SW480 (cell line): ENCODE measurements at places on chromosomes 5 and 9.

DNA sequence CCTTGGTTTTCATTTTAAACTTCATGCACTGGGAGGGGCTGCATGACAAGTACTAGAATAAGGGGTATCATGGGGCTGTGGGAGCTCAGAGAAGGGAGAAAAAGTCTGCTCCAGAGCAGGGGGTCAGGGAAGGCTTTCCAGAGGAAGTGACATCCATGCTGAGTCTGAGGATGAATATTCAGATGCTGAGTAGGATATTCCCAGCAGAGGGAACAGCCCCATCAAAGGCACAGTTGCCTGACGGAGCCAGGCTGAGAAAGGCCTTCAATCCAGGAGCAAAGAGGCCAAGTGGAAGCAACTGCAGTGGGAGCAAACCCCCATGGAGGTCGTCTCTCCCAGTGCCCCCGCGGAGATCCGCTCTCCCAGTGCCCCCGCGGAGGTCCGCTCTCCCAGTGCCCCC lies 4.4 kb downstream of the PFN3 start:
- DNase-seq: no peak

- no peak for DNase-seq
These were observed 447.9 kb upstream of the SGCD start for GRCh38 chr5:155878991-155879575.

DNA sequence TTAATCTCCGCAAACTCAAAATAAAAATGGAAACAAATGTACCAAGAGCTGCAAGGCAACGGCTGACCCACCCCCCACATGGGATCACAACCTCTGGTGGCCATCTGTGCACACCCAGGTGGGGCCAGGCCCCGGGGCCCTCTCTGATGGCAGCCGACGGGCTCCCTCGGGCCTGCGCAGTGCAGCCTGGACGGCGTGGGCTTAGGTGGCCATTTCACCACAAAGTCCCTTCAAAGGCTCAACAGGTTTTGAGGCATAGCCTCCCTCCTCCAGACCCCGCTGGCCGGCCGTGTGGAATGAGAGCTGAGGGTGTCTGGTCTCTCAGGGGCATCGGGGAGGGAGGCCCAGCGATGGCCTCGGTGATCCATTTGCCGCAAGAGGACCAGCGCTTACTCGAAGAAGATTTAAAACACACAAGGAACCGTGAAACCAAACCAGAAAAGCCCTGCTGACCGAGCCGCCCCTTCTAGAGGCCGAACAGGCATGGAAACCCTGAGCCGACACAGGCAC lies 42.7 kb upstream of the CEP72 start:
- no peak for DNase-seq

- no peak for DNase-seq
These were observed 276.0 kb downstream of the AUH start for GRCh38 chr9:91085517-91086291.

GRCh38 chr9:133171161-133171961 lies 7.6 kb upstream of the GBGT1 start:
- DNase-seq: no peak

DNA sequence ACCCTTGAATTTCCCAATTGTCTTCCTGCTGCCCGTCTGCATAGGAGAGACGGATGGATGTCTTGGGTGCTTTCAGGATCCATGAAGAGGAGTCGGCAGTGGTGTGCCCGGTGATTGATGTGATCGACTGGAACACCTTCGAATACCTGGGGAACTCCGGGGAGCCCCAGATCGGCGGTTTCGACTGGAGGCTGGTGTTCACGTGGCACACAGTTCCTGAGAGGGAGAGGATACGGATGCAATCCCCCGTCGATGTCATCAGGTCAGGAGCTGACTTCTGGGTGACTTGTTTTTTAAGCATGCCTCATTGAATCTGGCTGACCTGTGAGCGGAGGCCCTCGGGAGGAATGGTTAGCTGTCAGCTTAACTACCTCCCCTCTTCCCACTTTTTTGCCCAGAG lies 24.2 kb downstream of the GALNT12 start:
- no peak for DNase-seq

GRCh38 chr9:137383081-137383783 lies 39.7 kb downstream of the EXD3 start:
- DNase-seq: no peak

DNA sequence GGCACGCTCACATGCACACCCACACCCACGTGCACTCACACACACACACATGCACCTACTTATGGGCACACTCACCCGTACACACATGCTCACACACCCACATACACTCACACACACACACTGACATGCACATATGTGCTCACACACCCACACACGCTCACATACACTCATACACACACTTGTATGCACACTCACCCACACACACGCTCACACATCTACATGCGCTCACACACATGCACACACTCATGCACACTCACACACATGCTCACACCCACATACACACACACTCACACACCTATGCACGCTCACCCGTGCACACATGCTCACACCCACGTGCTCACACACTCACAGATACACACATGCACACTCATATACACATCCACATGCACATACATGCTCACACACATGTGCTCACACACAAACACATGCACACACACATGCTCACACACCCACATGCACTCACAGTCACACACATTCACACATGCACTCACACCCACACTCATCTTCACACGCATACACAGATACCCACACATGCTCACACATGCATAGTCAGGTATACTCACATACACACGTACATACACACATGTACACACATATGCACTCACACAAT lies 138.3 kb downstream of the OLFM1 start:
- DNase-seq: no peak

DNA sequence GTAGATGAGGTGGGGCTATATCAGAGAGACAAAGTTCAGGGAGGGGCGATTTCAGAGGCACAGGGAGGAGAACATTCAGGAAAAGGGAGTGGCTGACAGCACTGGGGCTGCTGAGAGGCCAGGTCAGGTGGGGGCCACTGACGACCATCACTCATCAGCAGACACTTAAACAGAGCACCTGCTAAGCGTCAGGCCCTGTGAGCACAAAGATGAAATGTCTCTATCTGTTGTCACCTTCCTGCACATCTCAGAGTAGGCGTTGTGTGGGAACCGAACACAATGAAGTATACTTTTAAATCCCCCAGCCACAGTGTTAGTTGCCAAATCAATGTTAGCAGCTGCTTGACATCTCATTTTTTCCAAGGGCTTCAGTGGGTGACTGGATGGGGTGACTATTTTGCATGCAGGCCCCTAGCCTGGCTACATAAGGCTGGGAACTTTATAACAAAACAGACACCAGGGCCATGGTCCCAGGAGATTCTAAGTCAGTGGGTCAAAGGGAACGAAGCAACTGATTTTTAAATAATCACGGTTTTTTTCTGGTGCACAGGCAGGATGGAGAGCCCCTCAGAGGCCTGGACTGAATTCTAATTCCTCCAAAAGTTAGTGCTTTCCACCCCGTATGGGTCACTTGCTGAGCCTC lies 31.1 kb upstream of the ANKRD18A start:
- DNase-seq: no peak

DNA sequence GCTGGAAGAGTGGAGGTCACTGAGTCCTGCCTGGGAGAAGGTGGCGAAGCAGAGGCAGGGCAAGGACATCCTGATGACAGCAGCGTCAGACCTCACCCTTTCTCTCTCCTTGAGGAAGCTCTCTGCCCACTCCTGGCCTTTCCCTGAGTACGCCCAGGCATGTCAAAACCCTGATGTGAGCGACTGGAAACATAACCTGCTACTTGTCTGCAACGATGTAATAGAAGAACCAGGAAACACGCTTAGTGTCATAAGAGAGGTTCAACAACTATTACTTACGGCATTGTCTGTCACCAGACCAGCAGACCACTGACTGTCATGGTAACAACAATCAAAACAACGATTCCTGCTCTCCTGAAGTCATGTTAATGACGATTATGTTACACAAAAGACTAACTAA lies 152.4 kb downstream of the ACTL7B start:
- no peak for DNase-seq
